ENCODE measurements at places on chromosomes 3 and 15.

DNA sequence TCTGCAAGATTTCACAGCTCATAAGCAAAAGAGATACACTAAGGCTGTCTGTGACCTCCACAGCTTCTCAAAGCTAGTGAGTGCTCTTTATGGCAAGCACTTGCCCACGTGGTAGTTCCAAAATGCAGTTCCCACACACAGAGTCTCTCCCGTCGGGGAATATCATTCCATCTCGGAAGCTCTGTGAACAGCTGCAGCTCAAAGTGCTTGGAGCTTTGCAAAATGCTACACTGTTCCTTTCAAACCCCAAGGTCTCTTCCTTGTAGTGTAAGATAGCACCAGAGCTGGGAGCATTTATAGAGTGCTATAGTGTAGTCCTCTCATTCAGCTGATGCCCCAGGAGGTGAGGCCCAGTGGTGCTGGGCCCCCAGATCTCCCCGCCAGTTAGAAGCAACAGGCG, 36.1 kb downstream of the ST6GAL1 start:
- no peak for DNase-seq

DNA sequence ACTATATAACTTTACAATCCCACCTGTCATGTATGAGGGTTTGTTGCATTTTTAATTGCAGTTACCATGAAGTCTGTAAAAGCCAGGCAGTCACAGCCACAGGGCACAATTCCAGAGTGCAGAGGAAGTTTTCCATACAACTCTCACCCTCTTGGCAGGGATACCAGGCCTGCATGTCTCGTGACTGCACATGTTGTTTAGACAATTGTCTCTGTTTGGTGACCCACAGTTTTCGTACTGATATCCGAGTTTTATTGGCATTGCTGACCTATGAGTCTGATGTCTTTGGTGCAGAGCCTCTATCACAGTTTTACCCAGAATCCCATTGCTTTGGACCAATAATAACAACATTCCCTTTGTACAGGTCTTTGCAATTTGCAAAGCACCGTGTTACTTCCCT, 24.9 kb upstream of the MYZAP start:
- DNase-seq: no peak

GRCh38 chr15:40314723-40315276, 7.1 kb upstream of the PLCB2 start:
- no peak for DNase-seq

DNA sequence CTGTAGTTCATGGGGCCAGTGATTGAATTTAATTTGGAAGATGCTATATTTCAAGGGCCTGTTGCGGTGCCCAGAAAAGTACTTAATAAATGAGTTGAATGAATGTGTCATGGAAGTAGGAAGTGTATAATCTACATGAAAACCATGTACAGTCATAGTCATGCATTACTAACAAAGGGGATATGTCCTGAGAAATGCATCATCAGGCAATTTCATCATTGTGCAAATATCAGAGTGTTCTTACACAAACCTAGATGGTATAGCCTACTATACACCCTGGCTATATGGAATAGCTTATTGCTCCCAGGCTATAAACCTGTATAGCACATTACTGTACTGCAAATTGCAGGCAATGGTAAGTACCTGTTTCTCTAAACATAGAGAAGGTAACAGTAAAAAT, 10.7 kb upstream of the MYO5C start:
- DNase-seq: no peak

GRCh38 chr3:136954980-136955780, 2.6 kb upstream of the IL20RB start:
- no peak for DNase-seq

GRCh38 chr15:70802629-70803028, 39.3 kb upstream of the UACA start:
- no peak for DNase-seq

DNA sequence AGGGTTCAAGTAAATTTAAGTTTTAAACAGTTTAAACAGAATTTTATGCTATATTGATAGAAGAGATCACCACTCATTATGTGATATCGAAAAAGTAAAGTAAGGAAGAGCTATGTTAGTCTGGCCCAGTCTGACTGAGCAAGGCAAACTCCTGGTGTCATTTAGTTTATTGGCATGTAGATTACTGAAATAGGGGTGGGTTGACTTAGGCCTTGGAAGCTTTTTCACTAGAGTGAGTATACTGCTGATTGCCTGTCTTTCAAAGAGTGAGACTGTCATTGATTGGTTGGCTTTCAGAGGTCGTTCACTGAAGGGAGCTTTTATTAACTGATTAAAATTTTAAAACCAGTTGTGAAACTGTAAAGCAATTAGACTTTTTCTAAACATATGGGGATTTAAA, 294.5 kb downstream of the NAALADL2 start:
- no peak for DNase-seq

DNA sequence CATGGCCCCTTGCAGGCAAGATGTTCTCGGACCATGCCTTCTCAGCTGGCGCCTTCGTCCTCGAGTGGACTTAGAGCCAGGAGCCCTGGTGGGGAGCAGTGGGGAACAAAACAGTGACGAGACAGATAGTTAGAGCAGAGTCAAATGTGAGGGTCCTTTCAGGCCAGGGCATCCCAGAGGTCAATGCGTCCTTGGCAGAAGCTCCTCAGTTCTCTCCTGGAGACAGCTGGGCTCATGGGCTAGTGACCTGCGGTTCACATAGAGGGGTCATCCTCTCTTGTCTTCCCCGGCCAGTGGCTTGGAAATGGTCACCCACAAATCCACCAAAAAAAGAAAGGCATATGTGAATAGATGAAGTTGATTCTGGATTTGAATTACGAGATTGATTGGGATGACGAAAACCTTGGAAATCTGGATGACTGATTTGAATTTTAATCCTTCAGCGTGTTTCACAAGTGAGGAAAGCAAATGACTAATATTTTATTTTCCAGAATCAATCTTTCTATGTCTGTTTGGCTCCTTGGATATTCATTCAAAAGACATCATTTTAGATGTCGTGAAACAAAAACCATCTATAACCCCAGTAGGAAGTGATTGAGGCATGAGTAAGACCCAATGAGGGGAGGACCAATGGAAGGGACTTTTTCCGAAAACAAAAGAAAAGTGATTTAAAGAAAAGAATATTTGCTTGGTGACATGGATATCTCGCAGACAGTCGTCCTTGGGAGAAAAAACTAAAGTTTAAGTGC, 84.5 kb downstream of the ASB7 start:
- DNase-seq: no peak

GRCh38 chr15:74960286-74960685, 3.7 kb upstream of the RPP25 start:
- no peak for DNase-seq

- DNase-seq: no peak
Observed at GRCh38 chr3:71063773-71064290, 519.7 kb downstream of the FOXP1 start.

DNA sequence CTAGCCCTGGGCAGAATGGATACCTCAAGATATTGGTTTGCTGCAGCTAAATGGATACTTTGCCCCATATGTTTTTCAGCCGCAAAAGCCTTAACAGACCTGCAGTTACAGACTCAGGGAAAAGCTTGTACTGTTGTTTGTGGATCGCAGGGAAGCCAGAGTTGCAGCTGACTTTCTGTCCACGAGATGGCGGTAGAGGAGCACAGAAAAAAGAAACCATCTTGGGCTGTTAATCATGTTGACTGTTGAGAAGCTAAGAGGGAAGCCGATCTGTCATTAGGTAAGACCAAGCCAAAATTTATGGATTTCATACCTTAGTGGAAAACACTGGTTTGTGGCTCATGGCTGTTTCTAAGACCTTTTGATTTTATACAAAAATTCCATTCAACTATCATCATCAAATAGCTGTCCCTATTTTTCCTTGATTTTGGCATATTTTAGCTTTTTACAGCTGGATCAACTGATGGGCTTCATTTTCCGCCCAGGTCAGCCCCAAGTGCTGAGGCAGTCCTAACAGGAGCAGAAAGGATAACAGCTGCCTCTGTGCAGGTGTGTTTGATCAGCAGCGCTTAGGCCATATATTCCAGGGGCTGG, 205.7 kb upstream of the ZPLD1 start:
- peak; percentile 29 for DNase-seq

DNA sequence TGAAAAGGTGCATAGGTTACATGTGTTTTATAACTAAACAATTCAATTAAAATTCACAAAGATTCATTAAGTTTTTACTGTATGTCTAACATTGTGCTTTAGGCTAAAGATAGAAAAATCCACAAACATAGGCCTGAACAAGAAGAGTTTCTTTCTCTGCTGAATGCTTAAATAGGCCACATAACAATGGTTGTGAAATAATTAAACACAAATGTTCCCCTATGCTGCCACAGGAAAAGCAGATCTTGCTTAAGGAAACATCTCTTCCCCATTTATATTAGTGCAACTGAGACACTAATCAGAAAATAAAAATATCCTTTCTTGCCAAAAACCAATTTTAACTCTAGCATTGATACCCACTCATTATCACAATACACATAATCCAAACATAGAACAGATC, 725.4 kb upstream of the DPPA4 start:
- DNase-seq: no peak

- no peak for DNase-seq
Observed at GRCh38 chr3:98726084-98726483, 37.1 kb upstream of the ST3GAL6 start.

GRCh38 chr15:45442507-45443135, 64.3 kb upstream of the GATM start:
- DNase-seq: peak; percentile 72

GRCh38 chr15:63083044-63083443, 38.6 kb upstream of the LACTB start:
- no peak for DNase-seq

DNA sequence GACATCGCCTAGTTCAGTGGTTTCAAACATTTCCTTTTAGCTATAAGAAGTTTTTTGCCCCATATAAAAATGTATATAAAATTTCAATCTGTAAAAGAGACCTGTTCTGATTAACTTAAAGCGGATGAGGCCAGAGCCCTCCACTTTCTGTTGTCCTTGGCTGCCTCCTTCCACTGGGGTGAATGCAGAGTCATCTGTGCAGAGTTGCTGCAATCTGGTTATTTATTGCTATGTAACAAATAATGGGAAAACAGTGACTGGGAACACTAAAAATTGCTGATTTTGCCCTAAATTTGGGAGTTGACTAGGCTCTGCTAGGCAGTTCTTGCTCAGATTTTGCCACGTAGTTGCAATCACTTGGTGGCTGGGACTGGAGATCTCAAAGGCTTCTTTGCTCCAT, 637.8 kb downstream of the GRM7 start:
- DNase-seq: no peak

GRCh38 chr15:100932676-100933348, 13.7 kb downstream of the LRRK1 start:
- DNase-seq: no peak

GRCh38 chr3:177221744-177222143, 24.5 kb upstream of the TBL1XR1 start:
- no peak for DNase-seq

DNA sequence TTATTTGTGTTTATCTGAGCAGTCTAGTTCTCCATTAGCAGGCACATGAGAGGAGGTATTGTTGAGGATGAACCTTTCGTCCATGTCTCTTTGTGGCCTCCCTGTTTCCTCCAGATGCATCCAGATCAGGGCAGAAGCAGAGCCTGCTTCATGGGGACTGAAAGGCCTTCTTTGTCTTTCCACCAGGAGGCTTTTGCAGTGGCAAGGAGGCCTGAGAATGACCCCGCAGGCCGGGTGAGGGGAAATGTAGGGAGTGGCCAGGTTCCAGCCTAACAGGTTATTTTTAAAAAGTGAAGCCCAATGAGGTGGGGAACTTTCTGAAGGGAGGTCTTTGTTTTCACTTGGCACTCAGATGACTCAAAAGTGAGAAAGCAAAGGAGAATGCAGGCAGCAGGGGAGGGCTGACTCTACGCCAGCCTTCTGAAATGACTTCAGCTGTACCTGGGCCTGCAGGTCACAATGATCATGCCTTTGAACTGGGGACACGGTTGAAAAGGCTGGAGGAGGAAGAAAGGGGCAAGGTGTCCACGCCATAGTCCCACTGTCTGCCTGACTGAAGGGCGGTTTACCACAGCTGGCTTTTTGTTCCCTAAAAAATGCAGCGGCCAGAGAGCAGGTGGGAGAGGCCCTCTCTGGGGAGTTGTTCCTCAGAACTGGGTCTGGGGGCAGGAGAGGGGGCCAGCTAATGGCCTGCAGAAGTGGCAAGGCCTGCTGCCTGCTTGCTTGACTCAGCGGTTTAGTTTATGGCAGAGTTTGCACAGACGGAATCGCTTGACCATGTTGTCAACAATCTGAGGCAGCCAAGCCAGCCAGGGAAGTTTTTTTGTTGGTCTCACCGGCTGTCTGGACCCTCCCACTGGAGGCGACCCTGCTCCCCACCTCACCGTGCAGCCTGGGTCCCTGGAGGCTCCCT, 28.7 kb downstream of the CMTM7 start:
- peak; percentile 86 for DNase-seq

DNA sequence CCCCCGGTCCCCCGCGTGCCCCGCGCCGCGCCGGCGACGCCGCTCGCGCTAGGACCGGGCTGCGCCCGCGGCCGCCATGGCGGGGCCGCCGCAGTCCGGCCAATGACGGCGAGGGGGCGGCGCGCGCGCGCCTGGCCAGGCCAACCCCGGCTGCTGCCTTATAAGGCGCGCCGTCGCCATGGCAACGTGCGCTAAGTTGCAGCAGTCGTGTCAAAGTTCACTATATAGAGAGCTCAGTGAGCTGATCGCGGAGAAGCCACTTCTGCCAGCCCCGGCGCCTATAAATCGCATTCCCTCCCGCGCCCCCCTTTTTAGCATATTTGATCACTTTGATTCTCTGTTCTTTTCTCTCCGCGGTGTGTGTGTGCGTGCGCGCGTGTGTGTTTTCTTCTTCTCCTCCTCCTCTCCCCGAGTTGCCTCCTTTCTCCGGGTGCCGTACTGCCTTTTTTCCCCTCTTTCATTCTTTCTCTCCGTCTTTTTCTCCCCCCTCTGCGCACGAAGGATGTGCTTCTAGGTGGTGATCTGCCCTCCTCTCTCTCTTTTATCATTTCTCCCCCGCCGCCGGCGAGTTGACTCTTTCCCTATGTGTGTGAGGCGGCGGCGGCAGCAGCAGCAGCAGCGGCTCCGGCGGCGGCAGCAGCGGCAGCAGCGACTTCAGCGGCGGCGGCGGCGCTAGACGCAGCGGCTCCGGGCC, at the start of gene NR2F2:
NR2F2 (plus strand) TSS at position 251 of the 694 bp plus-strand sequence. CDS start 1,406 bp downstream, outside the sequence.
- peak; percentile 86 for DNase-seq

DNA sequence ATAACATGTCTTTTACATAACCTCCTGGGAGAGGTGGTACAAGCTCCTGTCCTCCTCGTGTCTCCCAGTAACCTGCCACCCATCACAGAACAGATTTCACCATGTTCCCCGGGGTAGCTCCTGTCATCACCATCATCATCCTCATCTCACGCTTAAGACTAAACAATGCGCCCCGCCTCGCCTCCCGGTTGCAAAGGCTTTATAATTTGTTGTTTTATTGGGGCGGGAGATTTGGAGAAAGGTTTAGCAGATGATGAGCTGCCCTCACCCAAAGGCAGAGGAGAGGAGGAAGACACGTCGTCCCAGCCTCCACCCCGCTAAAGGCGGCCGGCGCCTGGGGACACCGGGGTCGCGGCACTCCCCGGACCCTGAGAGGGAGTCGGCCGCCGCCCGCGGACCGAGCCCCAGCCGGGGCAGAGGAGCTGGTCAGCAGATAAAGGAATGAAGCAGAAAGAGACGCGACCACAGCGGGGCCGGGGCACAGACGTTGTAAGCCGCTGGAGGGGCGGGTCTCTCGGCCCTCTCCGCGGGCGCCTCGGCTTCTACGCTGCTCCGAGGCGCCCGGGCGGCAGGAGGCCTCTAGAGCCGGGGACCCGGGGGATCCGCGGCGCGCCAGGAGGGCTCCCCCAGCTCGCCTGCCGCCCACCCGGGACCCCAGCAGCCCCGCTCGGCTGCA, 589 bp downstream of the HERC1 start:
- no peak for DNase-seq
